ENCODE measurements at places on chromosomes 5 and 9.

DNA sequence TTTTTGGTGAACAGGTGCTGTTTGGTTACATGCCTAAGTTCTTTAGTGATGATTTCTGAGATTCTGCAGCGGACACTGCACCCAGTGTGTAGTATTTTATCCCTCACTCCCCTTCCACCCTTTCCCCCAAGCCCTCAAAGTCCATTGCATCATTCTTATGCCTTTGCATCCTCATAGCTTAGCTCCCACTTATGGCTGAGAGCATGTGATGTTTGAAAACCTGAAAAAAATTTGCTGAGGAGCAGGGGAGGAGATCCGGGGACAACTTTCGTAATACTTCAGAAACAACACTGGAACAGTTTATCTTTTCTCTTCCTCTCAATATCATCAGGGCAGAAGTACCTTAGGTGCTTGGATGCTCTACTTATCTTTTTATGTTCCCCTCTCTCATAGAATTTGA is 226.4 kb downstream of the ADAMTS6 start:
- DNase-seq, result no peak

- no peak for DNase-seq
Measured at GRCh38 chr5:18114151-18114757, 480.0 kb downstream of the TAF11L14 start.

GRCh38 chr5:134969166-134969565 is 1.5 kb downstream of the CATSPER3 start:
- no peak for DNase-seq

- no peak for DNase-seq
Measured at GRCh38 chr5:41508696-41509398, 1.6 kb downstream of the PLCXD3 start.

- DNase-seq, result peak; percentile 16
Measured at GRCh38 chr5:404666-405241, 38.2 kb upstream of the EXOC3 start.

DNA sequence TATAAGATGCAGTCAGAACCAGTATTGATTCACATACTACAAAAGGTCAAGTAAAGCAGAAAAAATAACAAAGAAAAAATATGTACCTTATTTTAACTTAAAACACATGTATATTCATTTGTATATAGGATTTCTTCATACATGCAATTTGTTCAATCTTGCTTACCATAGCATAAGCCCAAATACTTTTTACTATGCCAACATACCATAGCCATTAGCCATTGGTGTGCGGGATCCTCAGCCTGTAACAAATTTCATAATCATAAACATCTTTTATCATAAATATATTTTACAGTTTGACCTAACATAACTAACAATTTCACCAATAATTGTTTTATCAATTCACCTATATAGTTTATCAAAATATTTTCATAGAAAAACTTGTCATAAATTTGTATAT is 51.1 kb downstream of the MPDZ start:
- DNase-seq, result no peak

- DNase-seq, result no peak
Measured at GRCh38 chr5:43491326-43491725, 7.7 kb upstream of the TMEM267 start.

DNA sequence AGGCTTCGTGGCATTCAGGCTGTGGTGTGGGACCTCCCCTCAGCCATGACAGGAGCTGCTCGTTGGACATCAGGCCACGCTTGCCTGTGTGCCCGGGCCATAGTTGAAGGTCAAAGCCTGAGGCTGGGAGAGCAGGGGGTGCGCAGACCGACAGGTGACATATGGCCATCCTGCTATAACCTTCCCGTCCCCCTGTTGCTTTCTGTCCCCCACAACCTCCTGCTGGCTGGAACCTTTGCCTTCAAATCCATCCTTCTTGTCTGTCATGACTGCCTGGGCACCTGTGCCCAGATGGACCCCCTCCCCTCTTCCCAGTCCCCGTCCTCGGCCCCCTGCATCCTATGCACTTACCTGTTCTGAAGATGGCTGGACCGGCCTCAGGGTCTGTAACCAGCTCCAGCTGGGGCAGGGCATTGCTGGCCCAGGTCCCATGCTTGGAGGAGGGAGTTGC is 83.2 kb downstream of the WNK2 start:
- DNase-seq, result no peak

DNA sequence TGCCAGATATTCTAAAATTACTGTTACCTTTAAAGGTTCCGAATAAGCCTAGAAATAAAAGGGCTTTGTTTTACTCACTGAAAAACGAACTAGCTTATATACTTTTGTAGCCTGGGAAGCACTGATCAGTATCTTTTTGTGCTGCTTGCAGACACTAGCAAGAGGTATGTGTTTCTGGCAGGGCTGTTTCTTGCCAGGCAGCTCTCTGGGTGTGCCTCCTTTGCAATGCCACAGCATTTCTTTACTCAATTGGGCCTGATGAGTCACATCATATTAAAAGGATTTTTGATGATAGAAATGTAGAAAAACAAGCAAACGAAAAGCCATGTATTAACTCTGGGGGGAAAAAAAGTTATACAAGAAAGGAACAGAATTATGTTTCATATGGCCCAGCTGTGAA is 35.6 kb downstream of the CD180 start:
- DNase-seq, result no peak

DNA sequence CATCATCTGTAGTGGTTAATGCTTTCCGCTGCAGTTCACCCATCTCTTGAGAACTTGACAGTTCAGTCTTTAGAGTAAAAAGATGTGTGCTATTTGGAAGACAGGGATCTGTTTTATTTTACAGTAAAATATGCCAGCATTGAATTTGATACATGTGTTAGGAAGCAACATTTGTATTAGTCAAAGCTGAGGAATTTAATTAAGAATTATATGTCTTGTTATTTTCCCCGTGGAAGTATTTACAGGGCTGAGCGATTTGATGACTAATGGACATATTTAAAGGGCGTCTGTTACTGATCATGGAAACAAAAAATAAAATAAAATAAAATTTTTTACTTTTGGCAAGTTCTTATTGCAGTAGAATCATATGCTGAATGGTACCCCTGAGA is 101.3 kb downstream of the PAM start:
- no peak for DNase-seq

DNA sequence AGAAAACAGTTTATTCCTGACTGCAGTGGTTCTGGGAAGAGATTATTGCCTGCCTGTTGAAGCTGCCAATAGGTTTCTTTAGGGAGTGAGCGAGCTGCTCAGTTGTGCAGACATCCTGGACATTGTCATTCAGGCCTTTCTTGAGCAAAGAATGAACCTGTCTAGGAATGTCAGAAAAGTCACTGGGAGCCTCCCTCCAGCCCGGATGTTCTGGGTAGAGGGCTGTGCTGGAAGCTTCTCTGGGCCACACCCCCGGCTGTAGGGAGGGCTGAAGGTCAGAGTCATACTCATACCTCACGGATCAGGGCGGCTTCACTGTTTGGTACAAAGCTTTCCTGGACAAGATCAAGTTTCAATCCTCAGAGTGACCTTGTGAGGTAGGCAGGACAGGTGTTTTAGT is 33.4 kb upstream of the TBC1D2 start:
- no peak for DNase-seq

DNA sequence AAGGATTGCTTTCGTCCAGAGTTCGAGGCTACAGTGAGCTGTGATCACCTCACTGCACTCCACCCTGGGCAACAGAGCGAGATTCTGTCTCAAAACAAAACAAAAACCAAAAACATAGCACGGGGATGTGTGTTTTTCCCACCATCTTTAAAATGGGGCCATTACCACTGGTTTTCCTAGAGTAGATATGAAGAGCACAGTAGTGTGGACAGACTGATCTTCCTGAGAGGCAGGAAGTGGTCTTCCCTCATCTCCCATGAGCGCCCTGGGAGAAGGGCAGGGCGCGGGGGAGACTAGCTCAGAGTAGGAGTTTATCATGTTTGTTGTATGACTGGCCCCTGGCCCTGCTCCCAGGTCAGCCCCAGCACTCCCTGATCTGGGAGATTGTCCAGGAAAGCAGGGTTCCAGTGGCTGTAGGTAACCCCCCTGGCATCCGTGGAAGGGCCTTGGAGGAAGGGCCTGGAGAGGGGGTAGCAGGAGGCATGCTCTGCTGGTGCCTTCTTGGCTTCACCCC is 2.3 kb downstream of the SUSD3 start:
- no peak for DNase-seq

- DNase-seq, result peak; percentile 69
Measured at GRCh38 chr9:135992486-135993408, 31.6 kb upstream of the UBAC1 start.

DNA sequence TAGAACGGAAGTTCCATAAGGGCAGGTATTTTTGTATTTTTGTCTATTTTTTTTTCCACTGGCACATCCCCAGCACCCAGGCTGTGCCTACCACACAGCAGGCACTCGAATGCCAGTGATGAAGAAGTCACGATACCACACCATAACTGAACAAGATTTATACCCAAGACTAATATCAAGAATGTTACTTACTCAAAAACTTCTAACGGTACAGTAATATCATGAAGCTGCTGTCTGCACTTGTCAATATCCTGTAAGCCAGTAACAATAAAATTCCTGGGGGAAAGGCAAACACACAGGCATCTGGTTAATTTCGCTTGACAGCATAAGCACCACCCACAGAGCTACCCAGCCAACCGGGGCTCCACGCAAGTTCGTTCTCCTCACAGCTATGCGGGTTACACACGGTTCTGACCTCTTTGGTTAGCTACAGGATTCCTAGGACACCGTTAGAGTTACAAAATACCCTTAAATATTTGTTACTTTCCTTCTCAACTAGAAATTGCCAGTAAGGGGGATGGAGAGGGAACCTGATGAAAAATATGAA is 1.3 kb downstream of the MED10 start:
- DNase-seq, result peak; percentile 29

GRCh38 chr9:94946256-94946655 is 219.8 kb downstream of the AOPEP start:
- DNase-seq, result no peak

- peak; percentile 64 for DNase-seq
Measured at GRCh38 chr5:177300236-177300880, 3.2 kb downstream of the RAB24 start.

Measured in stimulated activated CD8-positive, alpha-beta memory T cell treated with anti-CD3 and anti-CD28 coated beads, Interleukin-4, amount 100 ng/mL, for 48 hours (primary cell).